Caki2 (cell line): ENCODE measurements at places on chromosomes 13 and 19.

GRCh38 chr19:43902399-43902798 lies 32.7 kb downstream of the ZNF45 start:
- no peak for DNase-seq

DNA sequence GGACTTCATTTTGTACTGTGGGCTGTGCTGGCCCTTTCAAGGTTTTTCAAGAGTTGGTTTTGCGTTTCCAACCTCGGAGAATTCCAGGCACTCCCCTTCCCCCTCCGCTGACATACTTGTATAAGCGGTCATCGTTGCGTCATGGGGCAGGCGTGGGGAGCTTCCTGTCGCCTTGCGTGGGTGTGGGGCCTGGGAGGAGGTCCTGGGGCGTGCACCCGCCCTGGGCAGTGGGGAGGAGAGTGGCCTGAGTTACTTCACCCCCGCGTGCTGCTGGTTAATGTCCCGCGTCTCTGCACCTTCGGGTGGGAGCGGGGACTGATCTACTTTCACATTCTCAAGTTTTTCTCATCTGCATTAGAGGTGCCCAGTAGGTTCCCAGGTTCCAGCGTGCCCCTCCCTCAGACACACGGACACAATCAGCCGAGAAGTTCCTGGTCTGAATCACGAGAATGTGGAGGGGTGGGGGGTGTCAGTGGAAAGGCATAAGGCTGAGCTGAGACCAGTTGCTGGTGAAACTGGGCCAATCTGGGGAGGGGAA lies 4.1 kb downstream of the IER2 start:
- peak; percentile 80 for DNase-seq

- no peak for DNase-seq
These were observed 46.7 kb upstream of the ZNF835 start for GRCh38 chr19:56718231-56718630.

DNA sequence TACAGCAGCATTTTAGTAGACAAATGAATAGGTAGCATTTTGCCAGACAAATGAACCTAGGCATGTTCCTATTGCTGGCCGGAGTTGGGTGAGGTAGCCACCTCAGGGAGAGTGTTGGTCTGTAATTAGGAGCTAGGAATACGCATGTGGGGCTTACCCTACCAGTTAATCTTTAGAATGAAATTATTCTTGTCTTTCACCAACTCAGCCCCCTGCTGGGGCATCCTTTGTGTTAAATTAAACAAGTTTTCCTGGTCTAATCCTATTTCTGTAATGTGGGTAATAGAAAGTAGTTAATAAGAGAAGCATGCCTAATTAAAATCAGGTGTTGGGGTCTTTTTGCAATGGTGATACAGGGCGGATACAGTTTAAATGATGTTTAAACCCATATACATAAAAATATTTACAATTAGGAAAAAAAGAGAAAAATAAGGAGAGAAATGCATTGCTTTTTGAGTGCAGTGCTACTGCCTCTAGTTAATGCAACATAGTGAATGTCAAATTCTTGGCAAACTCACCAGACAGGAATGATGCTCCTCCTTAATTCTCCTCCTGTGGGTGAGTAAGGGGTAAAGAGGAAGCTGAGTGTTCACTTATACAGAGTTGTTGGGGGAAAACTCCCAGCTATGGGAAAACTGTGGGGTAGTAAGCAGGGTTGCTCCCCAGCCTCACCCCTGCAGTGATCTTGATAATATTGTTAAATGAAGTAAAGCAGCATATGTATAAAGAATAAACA lies 276.4 kb upstream of the EDNRB start:
- no peak for DNase-seq

DNA sequence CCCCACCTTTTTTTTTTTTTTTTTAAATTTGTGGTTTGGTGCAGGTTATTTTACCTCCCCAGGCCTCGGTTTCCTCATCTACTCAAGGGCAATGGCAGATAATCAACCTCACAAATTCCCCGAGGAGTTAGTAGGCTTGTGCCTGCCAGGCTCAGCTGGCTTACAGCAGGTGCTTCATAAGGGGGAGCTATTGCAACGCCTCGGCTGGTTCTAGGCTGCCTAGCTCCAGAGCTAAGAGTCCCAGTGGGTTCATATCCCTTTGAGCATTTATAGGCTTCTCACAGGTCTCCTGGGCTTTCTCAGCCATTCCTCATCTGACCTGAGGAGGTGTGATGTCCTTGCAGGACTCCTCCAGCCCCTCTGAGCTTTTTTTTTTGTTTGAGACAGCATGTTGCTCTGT lies 10.6 kb downstream of the BCKDHA start:
- DNase-seq: no peak

DNA sequence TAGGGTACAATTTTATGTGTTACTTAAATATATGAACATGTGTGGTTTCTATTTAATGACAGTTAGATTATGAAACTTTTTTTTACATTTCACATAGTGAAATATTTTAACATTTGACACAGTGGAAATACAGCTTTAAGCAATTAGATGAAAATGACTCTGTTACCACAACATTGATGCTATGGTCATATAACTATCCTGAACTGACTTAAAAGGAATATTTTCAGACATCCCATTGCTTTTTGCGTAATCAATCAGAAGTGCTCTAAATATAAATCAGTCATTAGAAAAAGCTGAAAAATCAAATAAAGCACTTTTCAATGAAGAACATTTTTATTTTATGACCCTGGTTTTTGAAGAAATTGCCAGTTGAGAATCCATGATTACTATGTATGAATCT lies 80.3 kb downstream of the UFM1 start:
- DNase-seq: no peak

- no peak for DNase-seq
These were observed 16.1 kb upstream of the DHRS12 start for GRCh38 chr13:51820016-51820597.

GRCh38 chr19:1015782-1016646 lies 4.9 kb downstream of the TMEM259 start:
- DNase-seq: no peak

- DNase-seq: no peak
These were observed 366.8 kb downstream of the DCT start for GRCh38 chr13:94112731-94113130.

- no peak for DNase-seq
These were observed 263.1 kb downstream of the FGF14 start for GRCh38 chr13:102138635-102139190.

GRCh38 chr19:10871711-10872545 lies 575 bp downstream of the CARM1 start:
- no peak for DNase-seq

- DNase-seq: peak; percentile 8
These were observed 84.3 kb downstream of the IER2 start for GRCh38 chr19:13234518-13234917.

GRCh38 chr13:87923753-87924152 lies 252.6 kb downstream of the SLITRK5 start:
- no peak for DNase-seq

- DNase-seq: no peak
These were observed 126.7 kb downstream of the URI1 start for GRCh38 chr19:30068528-30069395.

DNA sequence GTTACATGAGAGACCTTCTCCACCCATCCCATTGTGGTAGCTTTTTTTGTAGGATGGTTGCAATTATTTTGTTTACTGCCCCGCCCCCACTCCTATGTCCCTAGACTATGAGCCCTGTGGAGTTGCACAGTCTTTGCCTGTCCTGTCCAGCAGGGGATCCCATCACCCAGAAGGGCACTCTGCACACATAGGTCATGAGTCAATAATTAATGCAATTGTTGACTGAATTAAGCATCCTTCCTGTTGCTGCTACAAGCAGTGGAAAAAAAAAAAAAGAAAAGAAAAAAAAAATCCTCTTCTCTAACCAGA lies 14.2 kb downstream of the C19orf81 start:
- peak; percentile 48 for DNase-seq

- no peak for DNase-seq
These were observed 7.9 kb downstream of the ZNF787 start for GRCh38 chr19:56113074-56113632.

DNA sequence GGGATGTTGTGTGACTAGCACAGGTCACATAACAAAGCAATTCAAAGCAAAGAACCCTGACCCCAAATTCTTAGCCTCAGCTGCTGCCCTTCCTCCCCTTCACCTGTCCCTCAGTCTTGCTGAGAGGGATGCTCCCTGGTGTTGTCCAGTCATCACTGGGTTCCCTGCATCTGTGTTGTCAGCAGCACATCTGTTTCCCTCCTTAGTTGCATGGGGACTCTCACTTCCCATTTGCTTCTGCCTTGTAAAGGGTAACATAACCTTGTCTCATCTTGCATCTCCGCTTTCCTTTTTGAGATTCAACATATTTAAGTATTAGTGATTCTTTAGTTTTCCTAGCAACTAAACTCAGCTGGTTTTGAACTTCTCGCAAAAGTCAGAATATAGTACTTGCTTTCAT lies 54.0 kb downstream of the SPATA13 start:
- no peak for DNase-seq

GRCh38 chr19:55355213-55355821 lies 798 bp upstream of the COX6B2 start:
- no peak for DNase-seq

DNA sequence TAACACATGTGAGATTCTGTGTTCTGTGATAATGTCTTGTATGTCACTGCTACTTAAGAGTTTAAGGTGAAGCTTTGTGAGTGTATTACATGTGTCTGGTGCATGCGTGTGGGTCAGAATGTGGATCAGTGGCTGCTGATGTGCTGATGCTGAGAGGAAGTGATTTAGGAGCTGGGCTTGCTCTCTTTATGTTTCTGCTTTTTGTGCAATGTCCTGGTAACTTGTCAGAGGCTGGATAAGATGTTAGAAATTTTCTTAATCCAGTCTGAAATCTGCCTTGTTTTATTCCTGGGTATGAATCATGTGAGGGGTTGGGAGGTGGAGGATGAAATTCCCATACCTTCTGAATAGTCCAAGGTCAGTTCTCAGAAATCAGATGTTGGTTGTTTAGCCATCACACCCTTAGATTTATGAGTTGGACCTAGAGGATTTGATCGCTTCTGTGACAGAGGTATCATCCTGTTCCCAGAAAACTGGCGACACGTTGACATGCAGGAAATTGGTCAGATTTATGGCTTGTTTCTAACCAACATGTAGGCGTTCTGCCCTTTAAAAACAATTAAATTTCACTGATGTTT lies 24.5 kb upstream of the CXCL17 start:
- DNase-seq: no peak

- DNase-seq: no peak
These were observed 9.3 kb upstream of the CALM3 start for GRCh38 chr19:46591870-46592269.

GRCh38 chr13:23674795-23675640 lies 104.8 kb downstream of the TNFRSF19 start:
- DNase-seq: no peak

DNA sequence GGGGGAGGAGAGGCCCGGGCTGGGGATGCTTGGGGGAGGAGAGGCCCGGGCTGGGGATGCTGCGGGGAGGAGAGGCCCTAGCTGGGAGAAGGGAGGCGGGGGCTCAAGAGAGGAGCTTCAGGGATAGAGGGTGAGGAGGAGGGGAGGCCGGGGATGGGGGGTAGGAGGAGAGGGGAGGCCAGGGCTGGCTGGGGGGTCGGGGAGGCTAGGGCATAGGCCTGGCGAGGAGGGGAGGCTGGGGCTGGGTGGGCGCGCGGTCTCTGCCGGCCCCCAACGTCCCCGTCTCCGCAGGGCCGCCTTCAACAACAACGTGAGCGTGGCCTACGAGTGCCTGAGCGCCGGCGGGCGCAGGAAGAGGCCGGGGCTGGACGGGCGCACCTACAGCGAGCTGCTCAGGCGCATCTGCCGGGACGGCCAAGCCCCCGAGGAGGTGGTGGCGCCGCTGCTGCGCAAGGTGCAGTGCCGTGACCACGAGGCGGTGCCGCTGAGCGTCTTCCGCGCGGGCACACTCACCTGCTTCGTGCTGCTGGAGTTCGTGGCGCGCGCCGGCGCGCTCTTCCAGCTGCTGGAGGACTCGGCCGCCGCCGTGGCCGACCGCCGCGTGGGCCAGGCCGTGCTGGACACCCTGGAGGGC lies 11.4 kb downstream of the TPGS1 start:
- no peak for DNase-seq

DNA sequence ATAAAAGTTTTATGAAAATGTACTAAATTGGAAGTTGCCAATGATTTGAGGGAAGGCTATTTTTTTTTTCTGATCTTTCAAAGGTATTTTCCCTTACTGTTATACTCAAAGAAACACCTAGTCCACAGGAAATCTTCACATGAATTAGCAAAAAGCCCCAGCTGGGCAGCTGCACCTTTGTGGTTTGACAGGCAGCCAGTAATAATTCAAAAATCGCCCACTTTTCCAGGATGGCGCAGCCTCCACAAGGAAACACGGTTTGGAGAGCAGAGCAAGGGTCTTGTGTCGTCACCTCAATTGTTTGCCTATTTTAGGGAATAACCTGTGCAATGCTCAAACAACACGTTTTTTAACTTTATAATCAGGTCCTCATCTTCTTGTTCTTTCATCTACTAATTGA lies 324.9 kb upstream of the GPC6 start:
- no peak for DNase-seq

DNA sequence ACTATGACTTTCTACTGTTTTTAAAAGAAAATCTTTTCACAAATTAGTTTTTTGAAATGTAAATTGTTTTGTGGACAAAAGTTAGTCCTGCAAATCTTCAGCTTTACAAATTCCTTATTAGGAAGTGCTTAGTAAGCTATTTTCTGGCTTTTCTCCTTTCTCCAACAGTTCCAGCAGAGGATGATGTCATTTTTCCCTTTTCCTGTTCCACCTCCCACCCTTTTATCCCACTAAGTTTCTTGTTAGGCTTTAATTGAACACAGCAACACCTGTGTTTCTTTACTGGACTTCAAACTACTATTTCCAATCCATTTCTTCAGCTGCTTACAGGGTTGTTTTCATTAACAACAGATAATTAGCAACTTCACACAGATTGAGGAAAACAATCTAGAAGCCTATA lies 389.2 kb downstream of the NDFIP2 start:
- DNase-seq: no peak

GRCh38 chr19:11475861-11476260 lies 5.0 kb downstream of the ELAVL3 start:
- no peak for DNase-seq

DNA sequence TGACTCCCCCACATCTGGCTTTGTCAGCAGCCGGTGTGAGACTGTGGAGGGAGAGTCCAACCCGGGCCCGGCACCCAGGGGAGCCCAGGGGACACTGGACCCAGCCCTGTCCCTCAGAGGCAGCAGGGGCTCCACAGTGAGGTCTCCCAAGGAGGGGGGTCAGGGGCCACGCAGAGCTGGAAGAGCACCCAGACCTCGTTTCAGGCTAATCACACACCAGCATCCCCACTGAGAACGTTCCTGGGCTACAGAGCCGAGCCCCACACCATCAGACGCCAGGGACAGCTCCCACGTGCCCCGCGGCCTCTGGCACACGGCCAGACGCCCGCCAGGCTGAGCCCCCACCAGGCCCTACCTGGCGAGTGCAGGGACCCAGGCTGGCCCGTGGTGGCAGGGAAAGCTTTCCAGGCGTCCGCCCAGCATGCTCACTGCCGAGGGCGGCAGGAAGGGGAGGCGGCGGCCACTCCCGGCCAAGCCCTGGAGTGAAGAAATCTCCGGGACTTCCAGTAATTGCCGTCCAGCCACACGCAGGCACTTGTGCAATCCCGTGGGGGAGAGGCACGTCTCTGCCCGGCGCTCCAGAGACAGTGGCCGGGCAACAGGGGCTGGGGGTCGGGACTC lies 19.2 kb downstream of the SBNO2 start:
- DNase-seq: no peak
